ENCODE measurements at places on chromosomes 5 and 9. TPM values are rescaled to one million over a fixed set of nuclear protein-coding genes. Genes with fewer than 3 reads are reported as not detected.

MSX2 gene
- total RNA-seq: not detected

ORM2 gene
- total RNA-seq: not detected

KCNMB1 gene
- total RNA-seq: 0.29 TPM

GRCh38 chr5:110441035-110441434, 285.4 kb downstream of the TMEM232 start:
- H3K27me3 ChIP-seq: no peaks in the 10 kb centered on the region
- DNase-seq: no peak
- H3K4me1 ChIP-seq: no peaks in the 10 kb centered on the region
- no peaks in the 10 kb centered on the region for H3K36me3 ChIP-seq
- no peak overlapping the region for H3K27ac ChIP-seq

DNA sequence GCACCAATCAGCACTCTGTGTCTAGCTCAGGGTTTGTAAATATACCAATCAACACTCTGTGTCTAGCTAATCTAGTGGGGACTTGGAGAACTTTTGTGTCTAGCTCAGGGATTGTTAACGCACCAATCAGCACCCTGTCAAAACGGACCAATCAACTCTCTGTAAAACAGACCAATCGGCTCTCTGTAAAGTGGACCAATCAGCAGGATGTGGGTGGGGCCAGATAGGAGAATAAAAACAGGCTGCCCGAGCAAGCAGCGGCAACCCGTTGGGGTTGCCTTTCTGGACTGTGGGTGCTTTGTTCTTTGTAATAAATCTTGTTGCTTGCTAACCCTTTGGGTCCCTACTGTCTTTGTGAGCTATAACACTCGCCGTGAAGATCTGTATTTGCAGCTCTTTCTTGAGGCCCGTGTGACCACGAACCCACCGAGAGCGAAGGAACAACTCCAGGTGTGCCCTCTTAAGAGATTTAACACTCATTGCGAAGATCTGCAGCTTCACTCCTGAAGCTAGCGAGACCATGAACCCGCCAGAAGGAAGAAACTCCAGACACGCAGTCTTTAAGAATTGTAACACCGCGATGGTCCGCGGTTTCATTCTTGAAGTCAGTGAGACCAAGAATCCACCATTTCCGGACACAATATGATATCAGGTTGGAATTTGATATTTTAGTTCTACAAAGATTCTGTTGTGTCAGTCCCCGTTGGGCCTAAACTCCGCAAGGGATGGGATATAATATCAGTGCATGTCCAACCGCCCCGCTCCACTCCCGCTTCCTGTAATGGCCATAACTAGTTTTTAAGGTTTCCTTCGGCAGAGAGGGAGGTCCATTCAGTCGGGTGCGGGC, 740 bp upstream of the TRMT10B start:
- peak overlapping the region; percentile 61 for H3K4me3 ChIP-seq
- DNase-seq: no peak
- no peaks in the 10 kb centered on the region for H3K27me3 ChIP-seq
- peaks cover 32% of the 10 kb centered on the region for H3K4me1 ChIP-seq

- no peak overlapping the region for H3K27ac ChIP-seq
- no peaks in the 10 kb centered on the region for H3K36me3 ChIP-seq
- H3K4me3 ChIP-seq: no peak overlapping the region
These were observed 36.6 kb downstream of the COL5A1 start for GRCh38 chr9:134678206-134678605.

GRCh38 chr5:142630927-142631539, 54.9 kb downstream of the FGF1 start:
- H3K4me3 ChIP-seq: no peak overlapping the region
- no peaks in the 10 kb centered on the region for H3K4me1 ChIP-seq
- H3K27ac ChIP-seq: no peak overlapping the region
- H3K27me3 ChIP-seq: no peaks in the 10 kb centered on the region
- DNase-seq: no peak

DNA sequence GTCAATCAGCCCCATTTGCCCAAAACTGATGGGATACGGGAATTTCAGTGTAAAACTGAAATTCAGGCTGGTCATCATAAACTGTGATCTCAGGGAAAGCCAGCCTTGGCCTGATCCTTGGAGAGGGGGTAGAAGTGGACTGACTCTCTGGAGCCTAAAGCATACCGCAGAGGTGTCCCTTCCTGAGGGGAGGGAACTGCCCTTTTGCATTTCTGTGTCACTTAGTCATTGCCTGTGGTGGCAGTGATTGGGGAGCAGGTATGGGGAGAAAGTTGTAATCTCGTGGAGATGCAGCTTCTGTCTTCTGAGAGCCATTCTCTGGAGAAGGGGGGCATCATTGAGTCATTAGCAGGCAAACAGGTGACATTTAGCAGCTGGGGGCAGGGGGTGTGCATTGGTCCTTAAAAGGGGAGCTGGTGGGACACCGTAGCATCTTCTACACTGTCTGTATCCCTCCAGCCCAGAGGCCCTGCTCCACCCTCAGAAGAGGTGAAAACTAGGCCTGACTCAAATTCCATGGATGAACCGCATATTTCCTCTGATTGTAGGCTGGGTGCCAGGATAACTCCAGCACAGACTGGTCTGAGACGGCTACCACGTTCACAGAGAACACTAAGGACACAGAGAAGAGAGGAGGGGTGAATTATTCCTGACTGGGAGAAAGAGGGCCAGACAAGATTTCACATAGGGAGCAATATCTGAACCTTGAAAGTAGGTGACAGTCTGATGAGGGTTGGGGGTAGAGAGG, 143.3 kb downstream of the SEC61B start:
- no peak for DNase-seq
- H3K27me3 ChIP-seq: no peaks in the 10 kb centered on the region
- no peak overlapping the region for H3K27ac ChIP-seq
- H3K4me3 ChIP-seq: no peak overlapping the region
- no peaks in the 10 kb centered on the region for H3K36me3 ChIP-seq

DNA sequence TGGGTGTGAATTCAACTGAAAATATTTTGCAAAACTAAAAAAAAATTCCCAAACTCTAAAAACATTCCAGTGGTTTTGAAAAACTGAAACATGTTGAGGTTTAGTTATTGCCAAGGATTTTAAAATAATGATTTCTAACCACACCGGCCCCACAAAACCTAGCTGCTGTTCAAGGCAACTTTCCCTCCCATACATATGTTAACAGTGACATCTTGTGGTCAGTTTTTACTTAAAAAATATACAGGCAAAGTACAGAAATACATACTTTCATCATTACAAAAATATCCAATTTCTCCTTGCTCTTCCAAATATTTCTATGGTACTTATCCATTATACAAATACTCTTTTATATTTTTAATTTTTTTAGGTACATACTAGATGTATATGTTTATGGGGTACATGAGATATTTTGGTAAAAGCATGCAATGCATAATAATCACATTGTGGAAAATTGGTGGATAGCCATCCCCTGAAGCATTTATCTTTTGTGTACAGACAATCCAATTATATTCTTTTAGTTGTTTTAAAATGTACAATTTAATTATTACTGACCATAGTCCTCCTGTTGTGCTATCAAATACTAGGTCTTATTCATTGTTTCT, 34.4 kb upstream of the MRPS30 start:
- H3K4me3 ChIP-seq: no peak overlapping the region
- no peaks in the 10 kb centered on the region for H3K27me3 ChIP-seq
- no peak overlapping the region for H3K27ac ChIP-seq
- H3K36me3 ChIP-seq: no peaks in the 10 kb centered on the region
- H3K4me1 ChIP-seq: no peaks in the 10 kb centered on the region

DNA sequence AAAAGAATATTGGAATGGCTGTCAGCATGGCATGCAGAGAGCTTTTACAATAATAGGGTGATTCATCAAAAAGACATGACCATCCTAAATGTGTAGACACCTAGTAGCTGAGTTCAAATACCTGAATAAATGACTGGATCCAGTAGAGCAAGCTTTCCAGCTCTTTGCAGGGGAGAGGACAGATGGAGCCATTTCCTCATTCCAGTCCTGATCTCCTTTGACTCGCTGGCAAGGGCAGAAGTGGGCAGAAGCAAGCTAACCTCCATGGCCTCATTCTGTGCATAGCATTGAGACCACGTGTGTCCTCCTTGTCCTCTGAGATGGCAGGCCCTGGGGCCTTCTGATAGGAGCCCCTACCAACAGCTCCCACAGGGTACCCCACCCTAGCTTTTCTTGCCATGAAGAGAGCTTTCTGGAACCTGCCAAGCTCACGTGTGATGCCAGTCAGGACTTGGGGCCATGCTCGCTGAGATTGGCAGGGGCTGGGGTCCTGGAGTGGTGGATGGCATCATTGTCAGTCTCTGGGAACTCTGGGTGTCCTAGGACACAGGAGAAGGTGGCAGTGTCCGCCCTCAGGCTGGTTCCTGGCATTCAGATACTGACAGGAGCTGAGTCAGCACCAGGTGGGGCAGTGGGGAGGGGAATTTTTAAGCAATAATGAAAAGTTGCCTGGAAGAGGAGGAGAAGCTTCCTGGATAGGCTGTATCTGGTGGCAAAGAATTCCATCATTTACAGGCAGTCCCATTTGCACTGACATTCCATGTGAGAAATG, 33.6 kb downstream of the WWC1 start:
- peak; percentile 61 for DNase-seq
- no peaks in the 10 kb centered on the region for H3K36me3 ChIP-seq
- no peaks in the 10 kb centered on the region for H3K27me3 ChIP-seq
- H3K27ac ChIP-seq: peak overlapping the region; percentile 55
- no peak overlapping the region for H3K4me3 ChIP-seq
